Stimulated activated CD8-positive, alpha-beta memory T cell treated with anti-CD3 and anti-CD28 coated beads, Interleukin-4, amount 100 ng/mL, for 1 hour (primary cell): ENCODE measurements at places on chromosomes 4 and X.

DNA sequence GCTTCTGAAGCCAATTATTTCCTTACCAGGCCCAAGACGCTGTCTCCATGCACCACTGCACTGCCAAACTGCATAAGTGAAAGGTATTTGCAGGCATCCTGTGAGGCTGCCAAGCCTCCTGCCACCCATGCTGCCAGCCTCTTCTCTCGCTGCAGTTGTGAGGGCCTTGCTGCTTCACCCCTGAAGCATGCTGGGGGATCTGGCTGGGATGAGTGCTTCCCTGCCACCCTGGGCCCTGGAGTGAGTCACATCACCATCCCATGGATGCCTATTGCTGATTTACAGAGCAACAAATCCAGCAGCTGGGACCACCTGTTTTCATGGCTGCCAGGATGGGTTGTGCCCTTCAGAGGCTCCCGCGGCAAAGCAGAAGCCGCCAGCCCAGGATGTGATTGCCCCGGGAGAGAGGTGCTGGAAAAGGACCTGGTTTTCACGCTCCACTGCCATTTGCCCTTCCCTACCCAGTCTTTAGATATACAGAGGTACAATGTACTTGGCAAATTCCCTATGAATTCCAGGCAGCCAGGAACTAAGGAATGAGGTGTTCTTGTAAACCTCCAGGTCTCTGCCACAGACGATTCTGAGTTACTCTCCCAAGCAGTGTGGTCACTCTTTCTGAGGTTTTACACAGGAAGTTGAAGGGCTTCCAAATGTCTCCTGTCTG is 41.5 kb upstream of the PTCHD1 start:
- no peak for DNase-seq

DNA sequence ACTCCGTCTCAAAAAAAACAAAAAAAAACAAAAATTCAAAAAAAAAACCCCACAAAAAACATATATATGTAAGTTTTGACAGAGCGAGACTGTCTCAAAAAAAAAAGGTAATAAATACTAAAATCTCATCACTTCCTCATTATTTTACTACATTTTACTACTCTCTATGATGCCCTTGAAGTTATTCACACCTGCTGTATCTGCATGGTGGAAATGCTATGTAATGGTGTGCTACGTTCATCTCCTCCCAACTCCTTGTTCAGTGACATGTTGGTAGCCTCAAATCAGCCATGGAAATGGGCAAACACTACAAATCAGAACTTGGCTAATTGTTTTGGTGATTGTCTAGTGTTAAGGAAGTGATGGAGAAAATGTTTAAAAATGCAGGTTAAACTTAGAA is 11.8 kb downstream of the RPS4X start:
- DNase-seq: no peak

DNA sequence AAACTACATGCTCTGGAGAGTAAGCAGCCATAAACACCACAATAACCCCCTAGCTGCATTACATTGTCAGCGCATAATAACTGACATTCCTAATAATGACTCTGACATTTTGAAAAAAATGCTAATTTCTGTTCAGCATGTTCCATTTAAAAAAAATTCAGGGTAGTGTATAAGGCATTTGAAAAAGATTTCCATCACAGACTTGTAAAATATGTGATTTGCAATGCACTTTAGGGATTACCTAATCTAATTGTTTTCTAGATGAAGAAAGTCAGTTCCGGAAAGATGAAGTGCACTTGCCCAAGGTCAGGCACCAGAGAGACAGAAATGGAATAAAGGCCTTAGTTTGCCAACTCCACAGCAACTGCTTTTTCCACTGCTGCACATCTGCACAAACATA is 55.3 kb downstream of the FANCB start:
- no peak for DNase-seq

DNA sequence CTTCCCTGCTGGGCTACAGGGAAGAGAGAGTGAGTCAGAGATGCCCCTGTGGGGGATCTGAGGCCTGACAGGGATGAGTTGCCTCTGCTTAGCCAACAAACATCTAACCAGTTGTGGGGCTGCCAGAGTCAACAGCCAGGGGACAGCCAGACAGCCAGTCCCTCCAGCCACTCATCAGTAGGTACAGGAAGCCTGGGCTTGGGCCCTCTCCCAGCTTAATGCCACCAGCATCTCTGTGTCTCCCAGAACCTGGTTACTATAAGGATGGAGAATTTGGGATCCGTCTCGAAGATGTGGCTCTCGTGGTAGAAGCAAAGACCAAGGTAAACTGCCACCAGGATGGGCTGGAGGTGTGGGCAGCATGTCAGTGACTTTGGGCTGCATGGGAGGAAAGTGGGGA is 17.3 kb upstream of the SASH3 start:
- DNase-seq: no peak

DNA sequence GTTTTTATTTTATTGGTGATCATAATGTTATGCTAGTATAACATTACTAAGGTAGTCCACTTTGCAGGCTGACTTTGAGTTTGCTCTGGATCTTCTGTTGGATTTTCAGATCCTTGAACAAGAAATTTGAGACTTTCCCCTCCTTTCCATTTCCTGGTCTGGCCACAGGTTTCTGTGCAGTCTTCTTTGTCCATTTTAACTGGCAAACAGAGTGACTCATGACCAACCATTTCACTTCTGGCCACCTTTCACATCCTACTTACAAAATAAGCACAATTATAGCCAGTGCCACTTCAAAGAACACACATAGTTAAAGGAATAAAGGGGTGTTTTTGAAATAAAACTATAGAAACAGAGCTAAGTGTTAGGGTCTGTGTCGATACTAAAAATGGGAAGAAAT is 8.4 kb downstream of the ANK2 start:
- DNase-seq: no peak

- DNase-seq: no peak
These were observed 4.3 kb downstream of the PSAPL1 start for GRCh38 chr4:7430368-7430964.

- no peak for DNase-seq
These were observed 3.3 kb downstream of the SH3BP2 start for GRCh38 chr4:2795893-2796848.

DNA sequence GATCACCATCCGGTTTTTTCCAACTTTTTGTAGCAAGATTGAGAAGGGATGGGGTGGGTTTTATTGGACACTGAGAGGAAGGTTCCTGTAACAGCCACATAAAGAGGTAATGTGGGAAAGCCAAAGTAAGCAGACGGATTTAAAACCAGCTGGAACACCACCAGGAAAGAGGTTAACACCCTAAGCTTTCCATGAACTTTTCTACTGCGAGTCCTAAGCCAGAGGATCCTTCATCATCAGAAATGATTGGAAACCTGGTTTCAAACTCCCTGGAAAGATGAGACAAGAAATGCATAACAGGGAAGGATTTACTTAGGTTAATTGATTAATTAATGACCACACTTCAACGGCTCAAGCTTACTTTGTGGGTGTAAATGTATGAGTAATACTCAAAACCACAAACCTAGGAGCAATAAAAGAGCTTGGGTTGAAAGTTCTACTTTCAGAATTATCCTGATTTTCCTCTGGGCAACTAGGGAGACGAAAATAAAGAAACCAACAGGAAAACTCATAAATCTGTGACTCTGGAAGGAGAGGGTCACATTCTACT is 91.5 kb downstream of the COX18 start:
- no peak for DNase-seq

GRCh38 chr4:183408796-183409195 is 35.6 kb upstream of the CDKN2AIP start:
- DNase-seq: no peak

DNA sequence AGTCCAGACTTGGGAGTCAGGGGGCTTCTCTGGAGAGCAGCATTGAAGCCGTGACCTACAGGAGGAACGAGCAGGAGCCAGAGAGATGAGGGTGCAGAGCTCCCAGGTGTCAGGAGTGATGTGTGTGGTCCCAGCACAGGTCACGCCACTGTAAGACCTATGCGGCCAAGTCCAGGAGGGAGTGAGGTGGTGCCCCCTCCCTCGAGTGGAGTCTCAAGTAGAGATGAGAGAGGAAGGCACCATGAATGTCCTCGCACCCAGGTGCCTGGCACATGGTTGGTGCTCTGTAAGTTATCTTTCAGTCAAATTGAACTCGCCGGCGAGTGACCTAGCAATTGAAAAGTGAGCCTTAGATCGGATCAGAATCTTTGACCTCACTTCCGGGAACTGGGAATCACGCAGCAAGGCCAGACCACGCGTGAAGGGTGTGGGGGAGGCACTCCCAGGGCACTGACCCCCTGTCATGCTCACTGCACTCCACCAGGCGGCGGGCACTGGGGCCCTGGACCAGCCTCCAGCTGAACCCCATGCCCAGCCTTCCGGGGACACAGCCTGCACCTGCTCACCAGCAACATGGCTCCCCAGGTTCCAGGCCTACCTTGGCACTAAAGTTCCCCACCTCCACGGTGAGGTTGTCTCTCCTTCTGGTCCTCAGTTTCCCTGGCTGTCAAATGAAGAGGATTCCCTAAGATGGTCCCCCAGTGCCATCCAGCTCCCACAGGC is 127.4 kb downstream of the HMX1 start:
- DNase-seq: no peak

GRCh38 chr4:140255467-140255866 is 101.5 kb upstream of the MAML3 start:
- no peak for DNase-seq

GRCh38 chr4:45776146-45776545 is 347.7 kb downstream of the GABRG1 start:
- no peak for DNase-seq
